ENCODE measurements at places on chromosomes 2 and 18. TPM values are rescaled to one million over a fixed set of nuclear protein-coding genes. Genes with fewer than 3 reads are reported as not detected.

The TEX51 gene
- not detected for total RNA-seq

The MC5R gene
- total RNA-seq = 0.47 TPM

DNA sequence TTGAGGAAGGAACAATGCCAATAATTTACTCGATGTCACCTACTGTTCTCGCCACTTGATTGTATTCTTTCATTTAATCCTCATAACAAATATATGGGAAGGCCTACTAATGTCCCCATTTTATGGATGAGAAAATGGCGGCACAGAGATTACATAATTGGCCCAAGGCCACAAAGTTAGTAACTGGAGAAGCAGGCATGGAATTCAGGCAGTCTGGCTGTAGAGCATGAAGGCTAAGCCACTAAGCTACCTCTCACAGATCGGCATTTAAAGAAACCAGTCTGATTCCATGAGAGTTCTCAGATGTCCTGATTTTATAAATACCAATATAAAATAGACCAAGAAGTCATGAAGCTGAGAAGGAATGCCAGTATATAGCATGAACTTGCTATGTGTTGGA, 121.8 kb upstream of the EPAS1 start:
- DNase-seq = no peak

DNA sequence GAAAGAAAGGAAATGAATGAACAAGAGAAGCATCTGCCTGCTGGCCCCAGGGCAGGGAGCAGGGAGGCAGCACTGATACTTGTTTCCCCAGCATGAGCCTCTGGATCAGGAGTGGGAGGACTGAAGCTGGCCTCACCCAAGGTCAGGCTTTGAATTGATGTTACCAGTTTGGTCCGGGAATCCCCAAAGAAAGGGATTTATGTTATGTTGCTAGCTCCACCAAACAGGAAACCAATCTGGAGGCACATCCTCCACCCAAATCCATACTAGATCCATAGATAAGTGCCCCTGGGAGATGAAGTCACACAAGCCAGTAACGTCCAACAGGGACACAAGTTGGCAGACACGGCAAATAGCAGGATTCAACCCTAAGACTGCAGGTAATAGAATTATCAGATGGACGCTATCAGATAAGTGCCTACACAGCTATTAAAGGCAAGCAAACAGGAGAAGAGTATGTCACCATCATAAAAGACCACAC, 85.9 kb downstream of the MTCL1 start:
- peak; percentile 32 for DNase-seq

- DNase-seq = peak; percentile 31
These were observed 977.1 kb upstream of the SOX11 start for GRCh38 chr2:4715065-4715464.

GRCh38 chr2:58756336-58756735, 515.2 kb upstream of the FANCL start:
- DNase-seq = no peak

The GRHL1 gene
- total RNA-seq = 5.5 TPM

Measured in HT-29 (cell line).